ENCODE measurements at places on chromosomes 12 and 14.

- DNase-seq: no peak
These were observed 67.3 kb downstream of the VCPKMT start for GRCh38 chr14:50049093-50049492.

DNA sequence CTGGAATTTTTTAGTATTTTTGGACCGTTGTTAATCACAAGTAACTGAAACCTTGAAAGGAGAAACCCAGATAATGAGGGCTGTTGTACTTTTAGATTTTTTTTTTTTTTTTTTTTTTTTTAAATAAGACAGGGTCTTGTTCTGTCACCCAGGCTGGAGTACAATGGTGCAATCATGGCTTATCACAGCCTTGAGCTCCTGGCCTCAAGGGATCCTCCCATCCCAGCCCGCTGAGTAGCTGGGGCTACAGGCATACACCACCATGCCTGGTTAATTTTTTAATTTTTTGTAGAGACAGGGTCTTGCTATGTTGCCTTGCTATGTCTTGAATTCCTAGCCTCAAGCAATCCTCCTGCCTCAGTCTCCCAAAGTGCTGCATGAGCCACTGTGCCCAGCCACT is 211.6 kb downstream of the SYNE2 start:
- no peak for DNase-seq

GRCh38 chr14:104288272-104288671 is 149.9 kb downstream of the KIF26A start:
- DNase-seq: no peak

DNA sequence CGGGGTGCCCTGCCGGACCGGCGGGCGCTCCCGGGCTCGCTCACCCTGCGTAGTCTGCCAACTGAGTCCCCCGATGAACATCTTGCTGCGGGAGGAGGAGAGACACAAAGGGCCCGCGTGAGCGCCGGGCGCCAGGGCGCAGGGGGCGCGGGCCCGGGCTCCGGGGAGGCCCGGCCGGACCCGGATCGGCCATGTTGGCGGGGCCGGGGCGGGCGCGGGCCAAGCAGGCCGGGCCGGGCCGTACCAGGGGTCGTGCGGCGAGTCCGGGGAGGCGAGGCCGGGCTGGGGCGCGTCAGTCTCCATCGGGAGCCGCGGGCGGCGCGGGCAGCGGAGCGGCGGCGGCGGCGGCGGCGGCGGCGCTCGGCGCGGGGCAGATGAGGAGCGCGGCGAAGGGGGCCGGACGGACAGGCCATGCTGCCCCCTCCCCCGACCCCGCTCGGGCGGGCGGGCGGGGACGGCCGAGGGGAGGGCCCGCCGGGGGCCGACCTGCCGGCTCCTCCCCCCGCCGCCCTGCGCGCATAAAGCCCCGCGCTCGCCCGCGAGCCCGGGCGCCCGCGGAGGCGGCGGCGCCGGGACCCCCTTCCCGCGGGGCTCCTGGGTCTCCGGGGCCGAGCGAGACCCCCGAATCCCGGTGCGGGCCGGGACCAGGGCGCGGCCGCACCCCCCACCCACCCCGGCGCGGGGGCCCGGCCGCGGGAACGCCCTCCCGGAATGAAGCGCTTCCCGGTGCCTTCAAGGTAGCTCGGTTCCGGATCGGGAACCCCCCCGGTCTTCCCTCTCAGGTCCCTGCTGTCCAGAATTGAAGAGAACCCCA is at the start of gene MSI1:
Gene MSI1, minus strand, starts transcription at position 376 of the 814 bp plus-strand sequence. Its CDS starts 73 bp downstream, at position 303.
- DNase-seq: no peak

- no peak for DNase-seq
These were observed 99.8 kb downstream of the DAD1 start for GRCh38 chr14:22489244-22489545.

DNA sequence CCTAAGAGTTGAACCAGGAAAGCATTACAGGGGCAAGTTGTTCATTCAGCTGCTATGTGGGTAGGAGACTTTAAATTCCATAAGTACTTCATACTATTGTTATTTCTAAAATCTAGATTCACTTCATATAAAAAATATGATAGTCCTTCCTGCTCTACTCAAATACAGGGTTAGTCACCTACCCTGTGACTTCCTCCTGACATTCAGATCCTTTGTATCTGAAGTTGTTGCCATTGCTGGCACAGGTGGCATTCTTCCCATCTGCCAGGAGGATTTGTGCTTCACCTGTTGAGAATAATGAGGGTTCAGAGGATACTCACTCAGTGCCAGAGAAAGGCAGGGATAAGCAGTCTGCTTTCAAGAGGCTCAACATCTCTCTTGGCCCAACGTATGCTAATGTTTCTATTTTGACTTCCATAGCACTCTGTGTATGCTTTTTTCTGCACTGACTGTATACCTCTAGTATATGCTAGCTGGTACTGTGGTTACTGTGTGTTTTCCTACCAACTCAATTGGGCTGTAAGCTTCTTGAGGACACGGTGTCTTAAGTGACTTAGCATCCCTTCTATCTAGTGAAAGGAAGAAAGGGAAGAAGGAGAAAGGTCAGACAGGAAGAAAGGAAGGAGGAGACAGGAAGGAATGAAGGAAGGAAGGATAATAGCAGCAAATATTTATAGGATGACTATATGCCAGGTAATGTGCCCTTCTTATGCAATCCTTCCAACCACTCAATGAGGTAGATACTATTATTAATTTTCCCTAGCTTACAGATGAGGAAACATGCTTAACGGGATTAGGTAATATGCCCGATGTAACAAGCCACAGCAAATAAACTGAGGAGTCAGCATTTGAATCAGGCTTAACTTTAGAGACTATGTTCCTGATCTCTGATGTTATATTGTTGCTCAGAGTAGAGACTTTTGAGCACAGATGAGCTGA is 38.5 kb upstream of the FGF6 start:
- DNase-seq: no peak

GRCh38 chr12:72271451-72272090 is 599 bp upstream of the TRHDE start:
- DNase-seq: no peak
